H54 (cell line): ENCODE measurements at places on chromosomes 1 and 21.
A peak's percentile ranks its signal among the peaks of the same experiment; 100 is the strongest.

DNA sequence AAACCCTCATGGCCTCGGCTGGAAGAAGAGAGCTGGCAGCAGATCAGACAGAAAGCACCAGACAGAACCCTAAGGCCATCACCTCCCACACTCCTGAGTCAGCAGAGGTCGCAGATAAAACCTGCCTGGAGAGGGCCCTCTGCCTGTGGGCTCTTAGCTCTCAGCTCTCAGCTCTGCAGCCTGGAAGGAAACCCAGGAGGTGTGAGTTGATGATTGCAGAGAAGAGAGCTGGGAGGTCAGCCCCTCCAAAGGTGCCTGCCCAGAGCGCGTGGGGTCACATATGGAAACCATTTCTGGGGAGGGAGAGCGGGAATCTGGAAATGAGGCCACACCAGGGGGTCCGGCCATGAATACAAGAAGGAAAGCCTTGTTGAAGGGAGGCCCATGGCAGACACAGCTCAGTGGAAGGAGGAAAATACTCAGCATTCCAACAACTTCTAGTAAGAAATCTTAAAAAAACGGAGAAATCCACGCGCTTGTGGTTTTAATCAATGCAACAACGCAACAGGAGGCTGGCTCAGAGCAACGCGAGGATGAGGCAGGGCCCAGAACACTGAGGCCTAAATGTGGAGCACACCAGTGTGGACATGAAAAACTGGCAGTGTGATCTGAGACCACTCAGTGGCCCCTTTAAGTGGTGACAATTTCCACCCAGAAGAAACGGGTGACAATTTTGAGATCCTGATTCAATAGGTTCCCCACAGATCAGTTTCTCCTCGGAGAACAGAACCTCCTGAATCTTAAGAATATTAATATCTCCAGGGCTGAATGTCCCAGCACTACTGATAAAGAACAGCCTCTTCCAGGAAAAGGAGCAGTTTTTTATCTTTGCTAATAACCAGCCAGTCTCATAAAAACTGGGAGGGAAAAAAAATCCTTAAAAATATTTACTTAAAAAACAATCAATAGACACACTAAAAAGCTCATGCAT, 45.7 kb downstream of the PSMG1 start:
- no peak for DNase-seq

DNA sequence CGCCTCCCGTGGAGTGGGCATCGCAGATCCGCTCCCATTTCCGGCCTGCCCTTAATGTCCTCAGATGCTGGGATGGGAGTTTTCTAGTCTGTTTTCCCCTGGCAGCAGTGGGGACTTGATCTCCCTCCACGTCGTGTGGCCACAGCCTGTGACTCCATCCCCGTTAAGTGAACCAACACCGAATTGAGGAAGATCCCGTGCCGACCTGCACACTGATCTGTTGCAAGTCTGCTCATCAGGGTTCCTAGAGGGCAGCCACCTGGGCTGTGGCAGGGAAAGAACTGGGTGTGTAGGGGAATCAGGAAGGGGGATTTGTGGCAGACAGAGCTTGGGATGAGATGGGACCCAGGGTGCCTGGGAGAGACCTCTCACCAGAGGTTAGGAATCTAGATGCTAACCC, 23.3 kb upstream of the CDK18 start:
- DNase-seq, result no peak

DNA sequence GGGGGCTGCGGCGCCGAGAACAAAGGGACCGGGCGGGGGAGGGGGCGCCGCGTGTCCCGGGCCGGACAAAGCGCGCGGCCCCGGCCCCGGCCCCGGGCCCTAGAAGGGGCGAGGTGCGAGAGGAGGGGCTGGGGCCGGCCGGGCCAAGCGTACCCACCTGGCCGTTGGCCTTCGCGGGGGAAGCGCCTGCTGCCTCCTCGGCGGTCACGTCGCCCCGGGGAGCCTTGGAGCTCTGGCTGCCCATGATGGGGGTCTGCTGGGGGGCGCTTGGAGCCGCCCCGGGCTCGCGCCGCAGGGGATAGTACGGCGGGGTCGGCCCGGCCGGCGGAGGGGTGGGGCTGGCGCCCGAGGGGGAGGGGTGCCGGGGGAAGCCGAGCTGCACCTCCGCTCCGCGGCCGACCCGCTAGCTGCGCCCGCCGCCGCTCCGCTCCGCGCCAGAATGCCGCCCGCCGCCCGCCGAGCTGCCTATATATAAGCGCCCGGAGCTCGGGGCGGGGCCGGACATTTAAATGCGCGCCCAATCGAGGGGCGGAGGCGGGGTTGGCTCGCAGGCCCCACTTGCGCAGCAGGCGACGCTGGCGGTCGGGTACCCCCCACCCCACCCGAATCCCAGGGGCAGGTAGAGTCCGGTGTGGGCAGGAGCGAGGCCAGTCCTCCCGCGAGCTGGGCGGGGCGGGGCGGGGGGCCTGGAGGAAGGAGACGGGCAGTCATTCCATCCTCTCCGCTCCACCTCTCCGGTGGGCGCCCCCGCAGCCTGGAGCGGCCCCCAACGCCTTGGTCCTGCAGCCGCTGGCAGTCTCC, at the start of gene MARCKSL1:
Gene MARCKSL1 (minus strand): TSS at position 444 of the 801 bp plus-strand sequence. CDS start 200 bp downstream, at position 244.
- DNase-seq, result no peak

GRCh38 chr1:228184152-228184551, 18.5 kb downstream of the IBA57 start:
- DNase-seq, result no peak

- no peak for DNase-seq
Observed at GRCh38 chr1:160608514-160608913, 29.2 kb upstream of the CD84 start.

DNA sequence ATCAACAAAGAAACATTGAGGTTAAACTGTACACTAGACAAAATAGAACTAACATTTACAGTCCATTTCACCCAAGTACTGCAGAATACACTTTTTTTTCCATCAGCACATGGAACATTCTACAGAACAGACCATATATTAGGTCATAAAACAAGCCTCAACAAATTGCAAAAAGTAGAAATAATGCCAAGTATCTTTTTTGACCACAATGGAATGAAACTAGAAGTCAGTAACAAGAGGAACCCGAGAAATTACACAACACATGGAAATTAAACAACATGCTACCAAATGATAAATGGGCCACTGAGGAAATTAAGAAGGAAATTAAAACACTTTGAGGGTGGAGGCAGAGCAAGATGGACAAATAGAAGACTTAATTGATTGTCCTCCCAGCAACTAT, 8.4 kb upstream of the C1orf185 start:
- no peak for DNase-seq

GRCh38 chr1:167442854-167443565, 75.3 kb downstream of the CD247 start:
- no peak for DNase-seq

DNA sequence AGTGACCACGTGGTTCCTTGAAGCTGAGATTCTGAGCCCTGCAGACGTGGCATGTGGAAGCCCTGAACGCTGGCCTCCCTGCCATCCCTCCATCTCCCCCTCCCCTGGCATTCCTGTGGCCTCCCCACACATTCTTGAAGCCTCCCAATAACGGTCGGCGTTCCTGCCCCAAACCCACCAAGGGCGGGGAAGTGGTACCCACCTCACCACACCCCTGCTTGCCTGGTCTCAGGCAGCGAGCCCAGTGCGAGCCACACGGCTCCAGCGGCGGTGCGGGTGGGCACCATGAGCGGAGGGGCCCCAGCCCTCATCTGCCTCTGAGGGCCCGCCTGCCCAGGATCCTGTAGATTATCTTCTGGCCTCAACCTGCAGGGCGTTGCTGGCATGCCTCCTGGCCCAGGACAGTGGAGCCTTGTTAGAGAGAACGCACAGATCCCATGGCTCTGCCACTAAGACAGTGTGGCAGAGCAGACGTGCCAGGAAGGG, 20.6 kb upstream of the PRELP start:
- DNase-seq, result no peak

GRCh38 chr1:78355656-78356055, 135.1 kb upstream of the PTGFR start:
- no peak for DNase-seq

- DNase-seq, result no peak
Observed at GRCh38 chr1:193543259-193543658, 356.8 kb upstream of the B3GALT2 start.

- DNase-seq, result no peak
Observed at GRCh38 chr1:107934578-107934977, 30.4 kb downstream of the VAV3 start.

- DNase-seq, result no peak
Observed at GRCh38 chr1:8097077-8097799, 71.1 kb upstream of the ERRFI1 start.

GRCh38 chr1:36857754-36858153, 176.6 kb downstream of the GRIK3 start:
- no peak for DNase-seq

GRCh38 chr1:78996791-78997190, 9.7 kb downstream of the ADGRL4 start:
- no peak for DNase-seq

GRCh38 chr1:156926175-156926574, 5.7 kb downstream of the LRRC71 start:
- peak; percentile 84 for DNase-seq

DNA sequence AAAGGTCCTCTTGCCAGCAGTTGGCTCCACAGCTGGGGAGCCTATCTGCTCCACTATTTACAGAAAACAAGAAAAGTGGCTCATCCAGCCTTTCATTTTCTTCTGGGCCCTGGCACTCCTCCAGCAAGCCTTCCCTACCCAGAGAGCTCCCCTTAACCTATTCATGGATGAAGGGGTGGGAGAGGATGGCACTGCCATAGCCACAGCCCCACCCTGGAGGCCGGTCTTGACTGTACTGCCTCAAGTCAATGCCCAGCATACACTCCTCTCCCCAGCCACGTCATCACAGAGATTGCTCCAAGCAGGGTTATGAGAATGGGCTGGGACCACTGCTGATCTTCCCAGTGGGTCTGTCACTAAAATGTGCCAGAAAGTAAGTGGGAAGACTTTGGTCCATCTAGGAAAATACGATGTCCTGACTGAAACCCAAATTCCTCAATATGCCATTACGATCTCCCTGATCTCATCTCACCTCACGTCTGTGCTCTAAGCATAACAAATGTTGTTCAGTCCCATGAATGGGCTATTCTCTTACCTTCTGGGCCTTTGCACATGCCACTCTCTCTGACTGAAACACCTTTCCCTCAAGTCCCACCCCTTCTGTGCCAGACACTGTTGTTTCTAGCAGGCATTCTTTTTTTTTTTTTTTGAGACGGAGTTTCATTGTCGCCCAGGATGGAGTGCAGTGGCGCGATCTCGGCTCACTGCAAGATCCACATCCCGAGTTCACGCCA, 21.4 kb upstream of the PTAFR start:
- no peak for DNase-seq

- DNase-seq, result no peak
Observed at GRCh38 chr1:115952547-115952946, 23.8 kb upstream of the SLC22A15 start.

- peak; percentile 24 for DNase-seq
Observed at GRCh38 chr1:55472784-55473183, 257.6 kb upstream of the USP24 start.

DNA sequence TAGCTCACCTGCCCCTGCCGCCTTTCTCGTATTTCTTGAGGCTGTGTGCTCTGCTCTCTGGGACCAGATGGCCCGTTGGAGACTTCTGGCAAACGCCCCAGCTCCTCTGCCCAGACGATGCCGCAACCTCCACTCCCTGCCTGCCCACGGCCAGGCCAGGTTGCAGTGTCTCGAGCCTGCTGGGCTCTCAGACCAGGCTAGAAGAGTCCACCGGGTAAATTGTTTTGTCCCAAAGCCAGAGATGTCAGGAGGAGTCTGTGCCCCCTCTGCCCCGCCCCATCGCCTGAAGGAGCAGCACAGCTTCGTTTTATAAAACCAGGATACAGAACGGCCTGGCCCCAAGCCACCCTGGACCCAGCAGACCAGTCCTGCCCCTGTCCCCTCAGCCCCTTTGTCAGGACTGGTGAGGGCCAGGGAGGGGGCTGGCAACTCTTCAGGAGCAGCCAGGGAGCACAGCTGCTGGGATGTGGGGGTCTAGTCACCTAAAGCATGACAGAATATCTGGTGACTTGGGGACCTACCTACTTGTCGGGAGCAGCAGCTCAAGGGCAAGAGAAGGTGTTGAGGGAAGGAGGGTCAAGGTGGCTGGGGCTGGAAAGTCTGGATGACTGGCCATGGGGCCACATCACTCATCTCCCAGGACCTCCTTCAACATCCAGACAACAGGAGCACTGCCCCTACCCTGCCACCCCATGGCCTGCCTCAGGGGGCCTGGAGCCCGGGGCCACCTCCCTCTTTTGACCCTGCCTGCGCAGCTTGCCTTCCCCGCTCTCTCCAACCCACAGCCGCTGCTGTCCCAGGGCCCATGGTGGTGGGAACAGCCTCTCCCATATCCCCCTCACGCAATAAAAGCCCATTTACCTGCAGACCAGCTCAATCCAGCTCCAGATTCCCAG, 33.9 kb upstream of the LBR start:
- no peak for DNase-seq

DNA sequence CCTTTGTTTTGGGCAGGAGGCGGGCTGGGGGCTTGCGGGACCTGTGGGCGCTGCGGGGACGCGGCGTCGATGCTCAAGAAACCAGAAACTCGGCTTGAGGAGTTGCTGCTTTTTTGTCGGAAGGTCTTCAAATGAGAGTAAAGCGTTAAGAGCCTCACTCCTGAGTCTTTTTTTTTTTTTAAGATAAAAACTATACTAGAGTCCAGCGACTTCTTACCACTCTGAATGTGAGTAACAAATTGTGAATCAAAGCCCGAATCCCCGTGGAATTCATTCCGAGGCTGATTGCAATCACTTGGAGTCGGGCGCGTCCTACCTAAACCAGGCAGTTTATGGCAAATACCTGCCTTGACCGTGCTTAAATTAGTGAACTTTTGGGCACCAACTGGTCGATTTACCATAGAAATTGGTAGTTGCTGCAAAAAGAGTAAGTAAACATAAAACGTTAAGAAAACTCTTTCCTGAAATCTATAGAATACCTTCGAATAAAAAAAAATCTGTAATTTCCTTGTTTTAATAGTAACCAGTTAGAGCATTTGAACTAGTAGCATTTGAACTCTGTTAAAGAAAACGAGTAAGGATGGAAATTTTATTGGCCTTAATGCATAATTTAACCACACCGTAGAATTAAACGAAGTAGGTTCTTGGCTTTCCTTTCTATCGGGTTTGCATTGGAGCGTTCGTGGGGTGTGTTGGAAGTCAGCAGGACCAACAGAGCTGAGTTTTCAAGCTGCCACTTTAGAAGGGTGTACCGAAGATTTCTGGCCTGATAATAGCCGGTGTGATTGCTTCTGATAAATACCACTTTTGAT, 769 bp downstream of the GPSM2 start:
- peak; percentile 9 for DNase-seq

- no peak for DNase-seq
Observed at GRCh38 chr21:31337996-31338907, 5.8 kb downstream of the TIAM1 start.

- no peak for DNase-seq
Observed at GRCh38 chr1:31476891-31477846, 64.2 kb downstream of the SERINC2 start.
